Stimulated activated CD8-positive, alpha-beta memory T cell treated with anti-CD3 and anti-CD28 coated beads, Interleukin-4, amount 100 ng/mL, for 48 hours (primary cell): ENCODE measurements at places on chromosomes 13 and 19.

DNA sequence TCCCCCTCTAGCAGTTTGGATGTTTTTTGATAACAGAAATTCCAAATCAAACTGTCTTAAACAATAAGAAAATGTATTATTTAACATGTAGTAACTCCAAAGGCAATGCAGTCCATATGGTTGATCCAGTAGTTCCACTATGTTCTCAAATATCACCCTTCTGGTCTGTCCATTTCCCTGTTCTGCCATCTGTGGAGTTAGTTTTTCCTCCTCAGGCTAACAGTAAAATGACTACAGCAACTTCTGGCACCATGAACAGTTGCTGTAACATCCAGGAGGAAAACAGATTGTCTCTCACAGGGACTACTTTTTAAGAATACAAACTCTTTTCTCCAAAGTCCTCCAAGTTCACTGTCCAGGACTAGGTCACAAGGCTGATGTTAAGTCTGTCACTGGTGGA lies 455.4 kb downstream of the FGF14 start:
- no peak for DNase-seq

GRCh38 chr19:9720541-9720940 lies 45.6 kb upstream of the ZNF562 start:
- no peak for DNase-seq

GRCh38 chr19:50722201-50723013 lies 757 bp upstream of the CLEC11A start:
- DNase-seq, result no peak

- DNase-seq, result no peak
These were observed 10.5 kb downstream of the MAG start for GRCh38 chr19:35302446-35302845.

DNA sequence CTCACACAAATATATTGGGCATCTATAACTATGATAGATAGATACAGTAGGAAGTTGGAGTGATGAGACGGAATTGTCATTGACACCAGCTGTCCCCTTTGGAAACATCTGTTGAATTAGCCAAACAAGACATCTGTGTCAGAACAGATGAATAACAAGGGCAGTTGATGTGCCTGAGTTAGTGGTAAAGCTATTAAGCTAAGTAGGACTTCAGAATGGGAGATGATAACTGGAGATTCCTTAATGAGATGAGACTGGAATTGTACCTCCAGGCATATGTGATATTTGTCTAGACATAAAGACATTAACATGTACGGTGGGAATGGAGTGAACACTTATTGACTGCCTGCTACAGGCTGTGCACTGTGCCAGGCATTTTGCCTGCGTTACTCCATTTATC lies 78.7 kb downstream of the MBNL2 start:
- DNase-seq, result no peak

DNA sequence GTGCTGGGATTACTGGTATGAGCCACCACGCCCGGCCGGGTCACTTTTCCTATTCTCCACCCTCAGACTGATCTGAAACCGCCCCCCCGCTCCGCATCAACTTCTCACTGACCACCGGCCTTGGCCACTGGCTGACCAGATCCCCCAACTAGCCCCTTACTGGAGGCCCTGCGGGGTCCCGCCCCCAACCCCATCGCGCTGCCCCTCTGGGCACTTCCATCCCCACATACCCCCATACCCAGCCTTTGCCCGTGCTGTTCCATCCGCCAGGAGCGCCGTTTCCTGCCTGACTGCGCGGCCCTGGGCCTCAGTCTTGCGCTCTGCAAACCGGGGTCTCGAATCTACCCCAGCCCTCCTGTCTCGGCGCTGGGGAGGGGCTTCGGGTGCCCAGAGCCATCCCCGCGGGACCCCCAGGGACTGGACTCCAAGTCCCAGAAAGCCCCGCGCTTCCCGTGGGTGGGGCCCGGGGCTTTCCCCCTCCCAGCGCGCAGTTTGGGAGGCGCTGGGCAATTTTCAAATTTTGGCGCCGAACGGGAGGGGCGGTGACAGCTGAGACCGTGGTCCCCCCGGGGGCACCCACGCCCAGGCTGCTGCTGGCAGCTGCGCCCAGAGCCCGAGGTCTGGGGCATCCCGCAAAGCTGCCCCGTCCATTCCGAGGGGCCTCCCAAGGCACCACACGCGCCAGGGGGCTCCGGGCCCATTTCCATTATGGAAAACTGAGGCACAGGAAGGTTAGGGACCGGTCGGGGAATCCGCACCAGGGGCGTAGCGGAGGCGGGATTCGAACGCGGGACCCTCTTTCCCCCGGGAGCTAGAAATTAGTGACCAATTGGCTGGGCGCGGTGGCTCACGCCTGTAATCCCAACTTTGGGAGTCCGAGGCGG lies 5.2 kb upstream of the LMNB2 start:
- DNase-seq, result peak; percentile 87

DNA sequence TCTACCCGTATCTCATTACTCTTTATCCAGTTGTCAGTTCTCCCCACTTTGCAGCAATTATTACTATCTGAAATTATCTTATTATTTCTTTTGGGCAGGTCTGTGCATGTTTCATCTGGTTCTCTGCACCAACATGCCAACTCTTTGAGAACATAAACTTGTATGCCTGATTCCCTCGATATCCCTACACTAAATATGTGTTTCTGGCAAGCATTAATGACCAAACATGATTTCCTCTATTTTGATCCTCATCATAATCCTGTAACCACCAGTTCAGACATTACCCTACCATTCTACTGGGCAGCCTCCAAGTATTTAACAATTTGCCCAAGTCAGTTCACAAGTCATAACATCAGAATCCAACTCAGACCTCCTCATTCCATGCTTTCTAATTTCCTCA lies 426.1 kb downstream of the FOXO1 start:
- DNase-seq, result no peak

DNA sequence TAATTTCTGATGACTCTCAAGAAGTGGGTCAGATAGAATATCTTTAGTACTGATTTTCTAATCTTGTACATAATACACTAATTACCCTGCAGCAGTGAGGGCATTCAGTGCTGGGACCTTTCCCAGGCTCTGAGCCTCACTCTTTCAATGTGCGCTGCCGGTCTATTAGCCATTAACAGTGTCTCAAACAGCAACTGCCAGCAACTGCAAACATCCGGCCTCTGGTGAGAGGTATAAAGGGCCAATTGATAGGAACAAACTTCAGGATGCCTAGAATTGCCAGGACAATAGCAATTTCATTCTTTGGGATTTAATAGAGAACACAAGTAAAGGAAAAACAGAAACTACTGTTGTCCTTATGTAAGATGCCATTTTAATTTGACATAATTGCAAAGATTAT lies 604.4 kb upstream of the SPRY2 start:
- no peak for DNase-seq

DNA sequence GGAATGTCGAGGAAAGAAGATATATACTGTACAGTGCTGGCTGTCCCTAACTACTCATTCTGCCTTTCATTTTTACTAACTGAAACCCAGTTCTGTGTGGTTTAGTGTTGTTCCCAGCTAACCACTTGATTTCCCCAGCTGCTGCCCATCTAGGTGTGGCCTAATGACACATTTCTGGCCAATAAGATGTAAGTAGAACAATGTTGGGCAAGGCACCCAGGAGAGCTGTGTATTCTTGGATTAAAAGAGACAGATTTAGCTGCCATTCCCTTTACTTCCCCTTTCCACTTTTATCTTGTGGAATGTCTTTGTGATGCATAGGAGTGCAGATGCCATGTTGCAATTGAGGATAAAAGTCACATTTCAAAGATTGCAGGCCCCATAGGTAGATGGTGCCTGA lies 28.3 kb upstream of the PCDH9 start:
- DNase-seq, result no peak

- peak; percentile 75 for DNase-seq
These were observed 47.4 kb downstream of the ZFP14 start for GRCh38 chr19:36331353-36332228.

- DNase-seq, result no peak
These were observed 7.3 kb downstream of the NWD1 start for GRCh38 chr19:16726916-16727315.

DNA sequence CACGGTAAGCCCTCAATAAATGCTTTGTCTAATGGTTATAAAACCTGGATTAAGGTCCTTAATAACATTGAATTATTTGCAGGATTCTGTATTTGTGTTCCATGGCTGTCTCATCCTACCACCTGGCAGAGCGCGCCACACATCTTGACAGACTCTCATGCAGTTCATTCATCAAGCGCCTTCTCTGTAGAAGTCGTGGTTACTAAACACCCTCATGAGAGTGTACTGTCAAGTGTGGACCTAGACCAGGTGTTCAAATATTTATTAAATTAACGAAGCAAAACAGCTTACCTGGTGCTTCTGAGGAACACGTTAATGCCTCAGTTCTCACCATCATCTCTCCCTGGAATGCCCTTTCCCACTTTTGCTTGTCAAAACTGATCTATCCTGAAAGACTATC lies 13.1 kb upstream of the FBXL3 start:
- DNase-seq, result no peak

GRCh38 chr19:34974646-34975045 lies 10.6 kb upstream of the ZNF792 start:
- DNase-seq, result no peak

DNA sequence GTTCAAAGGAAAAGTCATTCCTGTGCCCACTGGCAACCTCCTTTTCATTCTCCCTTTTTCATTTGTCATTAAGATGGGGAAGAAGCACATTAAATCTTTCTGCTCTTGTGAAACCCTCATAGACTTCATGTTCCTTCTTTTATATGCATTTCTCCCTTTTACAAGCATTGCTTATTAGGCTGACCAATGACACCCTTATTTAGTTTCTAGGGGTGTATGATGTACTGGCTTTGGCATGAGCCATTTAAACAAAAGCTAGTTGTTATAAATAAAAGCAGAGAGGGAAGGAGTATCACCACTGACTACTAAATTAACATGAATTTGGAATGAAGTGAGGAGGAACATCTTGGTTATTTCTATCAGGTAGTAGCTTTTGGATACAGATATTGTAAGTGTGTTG lies 68.2 kb upstream of the PCDH9 start:
- DNase-seq, result no peak

- no peak for DNase-seq
These were observed 35.4 kb downstream of the DNAJC15 start for GRCh38 chr13:43058831-43059230.

DNA sequence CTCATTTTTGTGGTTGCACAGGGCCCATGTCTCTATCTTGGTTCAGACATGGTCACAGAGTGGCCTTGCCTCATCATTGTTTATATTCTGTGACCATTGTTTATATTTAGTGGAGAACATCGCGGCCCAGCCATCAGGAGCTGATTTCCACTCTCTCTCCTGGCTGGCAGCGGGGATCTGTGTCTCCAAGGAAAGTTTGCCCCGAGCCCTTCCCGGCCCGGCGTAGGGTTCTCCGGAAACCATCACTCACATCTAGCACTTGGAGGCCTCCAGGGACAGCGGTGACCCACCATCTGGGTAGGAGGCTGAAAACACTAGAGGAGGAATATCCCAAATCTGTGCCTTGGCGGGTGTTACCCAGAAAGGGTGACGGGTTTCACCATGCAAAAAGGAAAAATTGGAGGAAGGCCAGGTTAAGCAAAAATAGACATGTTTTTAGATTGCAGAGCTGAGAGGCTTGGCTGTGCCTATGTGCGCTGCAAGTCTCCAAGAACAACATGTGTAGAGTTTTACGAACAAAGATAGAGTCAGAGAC lies 726 bp upstream of the ZNF358 start:
- DNase-seq, result no peak

DNA sequence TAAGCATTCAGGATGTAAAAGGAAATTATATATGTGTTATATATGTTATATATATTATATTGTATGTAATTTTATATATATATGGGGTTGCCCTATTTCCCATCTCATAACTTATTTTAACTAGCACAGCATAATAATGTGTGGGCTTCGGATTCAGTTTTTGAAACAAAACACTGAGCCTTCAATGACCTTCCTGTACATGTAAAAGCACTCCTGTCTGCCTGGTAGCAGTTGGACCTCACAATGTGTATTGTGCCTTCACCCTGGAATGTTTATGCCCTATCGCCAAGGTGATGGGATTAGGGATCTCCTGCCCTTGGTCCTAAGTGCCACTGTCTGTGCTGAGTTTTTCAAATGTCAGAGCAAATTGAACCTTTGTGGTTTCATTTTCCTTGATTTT lies 968.8 kb downstream of the TUBA3C start:
- peak; percentile 51 for DNase-seq

DNA sequence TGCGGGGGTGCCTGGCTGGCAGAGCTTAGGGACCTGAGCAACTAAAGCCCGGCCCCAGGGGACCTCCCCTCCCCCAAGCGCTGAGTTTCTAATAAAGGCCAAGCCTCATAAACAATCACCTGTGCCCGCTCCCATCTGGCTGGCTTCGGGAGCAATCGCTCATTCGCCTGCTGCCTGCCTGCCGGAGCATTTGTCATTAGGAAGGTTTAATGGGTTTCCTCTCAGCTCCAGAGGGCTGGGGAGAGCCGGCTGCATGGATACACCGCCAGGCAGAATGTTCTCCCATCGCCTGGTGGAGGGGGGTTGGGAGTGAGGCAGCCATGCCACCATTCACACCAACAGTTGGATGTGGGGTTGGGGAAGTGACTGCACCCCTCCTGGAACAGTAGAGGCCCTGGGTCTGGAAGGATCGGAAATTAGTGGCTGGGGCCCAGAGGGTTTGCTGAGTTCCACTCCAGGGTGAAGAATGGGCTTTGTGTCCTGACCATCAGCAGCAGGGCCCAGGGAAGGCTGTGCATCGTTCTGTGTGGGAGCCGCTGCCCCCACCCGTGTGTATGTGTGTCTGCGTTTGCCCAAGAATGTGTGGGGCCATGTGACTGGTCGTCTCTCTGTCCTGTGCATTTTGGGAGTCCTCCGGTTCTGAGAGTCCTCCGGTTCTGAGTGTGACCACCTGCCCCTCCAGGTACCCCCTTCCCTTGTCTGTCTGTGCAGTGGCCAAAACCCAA lies 15.3 kb downstream of the PIN1 start:
- DNase-seq, result no peak

- DNase-seq, result no peak
These were observed 12.9 kb downstream of the VSTM2B start for GRCh38 chr19:29538651-29539050.

- DNase-seq, result peak; percentile 43
These were observed 44.8 kb downstream of the ANKRD10 start for GRCh38 chr13:110869805-110870706.

DNA sequence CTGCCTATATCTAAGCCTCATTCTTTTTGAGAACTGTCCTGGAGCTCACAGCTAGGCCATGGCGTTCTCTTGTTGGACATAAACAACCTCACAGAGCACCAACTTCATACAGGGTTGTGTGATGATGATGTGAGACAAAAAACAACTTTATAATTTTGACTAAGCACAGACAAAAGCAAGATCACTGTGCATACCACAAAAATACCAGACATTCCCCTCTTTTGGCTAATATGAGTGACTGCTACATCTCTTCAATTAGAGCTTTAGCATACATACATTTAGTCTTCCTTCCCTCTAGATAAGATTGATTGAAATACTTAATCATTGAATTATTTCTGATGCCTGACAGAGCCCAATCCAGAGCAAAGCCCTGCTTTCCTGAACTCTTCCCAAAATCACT lies 8.3 kb downstream of the MAB21L1 start:
- no peak for DNase-seq

GRCh38 chr13:54647275-54647674 lies 1618.7 kb downstream of the OLFM4 start:
- no peak for DNase-seq

- peak; percentile 39 for DNase-seq
These were observed 10.5 kb downstream of the PEAK3 start for GRCh38 chr19:2271234-2272103.
